ENCODE measurements at places on chromosomes 1 and 21.

GRCh38 chr21:46079352-46080170 is 18.4 kb upstream of the COL6A2 start:
- peak; percentile 7 for DNase-seq

DNA sequence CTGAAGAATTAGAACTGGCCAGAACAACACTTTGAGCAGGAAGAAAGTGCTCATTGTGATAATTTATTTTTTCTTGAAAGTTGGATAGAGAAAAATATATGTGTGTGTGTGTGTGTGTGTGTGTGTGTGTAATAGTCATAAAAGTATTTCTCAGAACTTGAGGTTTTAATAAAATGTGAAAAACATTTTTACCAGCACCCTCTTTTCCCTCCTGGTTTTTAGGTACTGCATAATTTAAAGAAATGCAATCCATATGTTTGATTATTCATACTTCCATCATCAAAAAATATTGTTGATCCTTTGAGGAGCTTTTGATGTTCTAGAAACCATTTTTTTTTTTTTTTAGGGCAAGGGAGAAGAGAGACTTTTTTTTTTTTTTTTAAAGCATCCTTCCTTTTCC is 66.8 kb upstream of the JUN start:
- DNase-seq: no peak

GRCh38 chr1:162772571-162773154 is 17.8 kb upstream of the HSD17B7 start:
- no peak for DNase-seq

DNA sequence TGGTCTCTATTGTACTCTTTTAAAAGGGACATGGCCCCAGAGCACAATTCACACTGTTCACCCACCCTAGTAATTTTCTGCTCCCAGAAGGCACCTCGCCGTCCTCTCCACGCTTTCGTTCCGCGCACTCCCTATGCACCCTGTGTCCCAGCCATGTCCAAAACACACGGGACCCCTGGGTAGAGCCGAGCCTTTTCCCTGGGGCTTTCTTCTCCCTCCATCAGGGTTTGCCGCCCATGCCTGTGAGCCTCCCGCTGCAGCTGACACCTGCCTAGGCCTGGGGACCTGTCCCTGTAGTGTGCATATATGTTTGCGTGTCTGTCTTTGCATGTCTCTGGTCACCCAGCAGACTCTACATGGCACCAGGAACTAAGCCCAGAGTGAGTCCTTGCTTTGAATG is 302.7 kb downstream of the PCP4 start:
- DNase-seq: no peak

- no peak for DNase-seq
These were observed 103.8 kb downstream of the ADARB1 start for GRCh38 chr21:45178070-45178608.

DNA sequence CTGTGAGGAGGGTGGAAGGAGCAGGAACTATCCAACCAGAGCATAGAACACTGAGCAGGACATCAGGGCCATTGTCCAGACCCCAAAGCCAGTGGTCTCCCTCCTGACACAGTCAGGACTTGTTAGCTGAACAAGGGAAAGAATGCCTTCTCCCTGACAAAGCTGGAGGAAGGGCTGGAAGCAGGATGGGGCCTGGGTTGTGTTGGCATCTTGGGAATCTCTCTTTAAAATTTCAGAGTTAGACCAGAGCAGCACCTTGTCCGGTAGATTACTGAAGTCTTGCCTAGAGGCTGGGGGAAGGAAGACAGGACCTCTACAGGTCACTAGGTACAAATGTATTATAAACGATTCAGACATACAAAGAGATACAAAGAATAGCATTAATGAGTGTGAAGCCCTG is 35.0 kb upstream of the ATP2B4 start:
- DNase-seq: no peak

DNA sequence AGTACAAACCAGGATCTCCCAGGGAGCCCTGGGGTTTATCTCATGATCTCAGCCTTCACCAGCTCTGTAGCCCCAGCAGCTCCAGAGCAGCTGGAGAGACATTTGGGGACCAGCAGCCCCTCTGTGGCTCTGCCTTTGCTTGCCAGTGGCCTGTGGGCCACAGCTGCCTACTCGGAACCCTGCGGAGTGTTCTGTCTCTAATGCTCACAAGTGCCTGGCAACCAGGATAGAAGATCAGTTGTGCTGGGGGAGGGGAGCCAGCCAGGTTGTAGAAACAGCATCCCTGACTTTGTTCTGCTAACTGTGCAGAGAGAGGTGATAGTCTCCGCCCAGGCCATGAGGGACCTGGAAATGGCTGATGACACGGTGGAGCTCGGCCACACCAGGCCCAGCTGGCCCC is 50.9 kb upstream of the KCNJ15 start:
- DNase-seq: no peak

GRCh38 chr1:14738235-14738634 is 139.8 kb downstream of the KAZN start:
- DNase-seq: no peak

- no peak for DNase-seq
These were observed 142.5 kb downstream of the DAB1 start for GRCh38 chr1:57281324-57281723.

GRCh38 chr1:157156058-157156541 is 17.9 kb upstream of the ETV3 start:
- peak; percentile 81 for DNase-seq
